ENCODE measurements at places on chromosomes 13 and 19.

DNA sequence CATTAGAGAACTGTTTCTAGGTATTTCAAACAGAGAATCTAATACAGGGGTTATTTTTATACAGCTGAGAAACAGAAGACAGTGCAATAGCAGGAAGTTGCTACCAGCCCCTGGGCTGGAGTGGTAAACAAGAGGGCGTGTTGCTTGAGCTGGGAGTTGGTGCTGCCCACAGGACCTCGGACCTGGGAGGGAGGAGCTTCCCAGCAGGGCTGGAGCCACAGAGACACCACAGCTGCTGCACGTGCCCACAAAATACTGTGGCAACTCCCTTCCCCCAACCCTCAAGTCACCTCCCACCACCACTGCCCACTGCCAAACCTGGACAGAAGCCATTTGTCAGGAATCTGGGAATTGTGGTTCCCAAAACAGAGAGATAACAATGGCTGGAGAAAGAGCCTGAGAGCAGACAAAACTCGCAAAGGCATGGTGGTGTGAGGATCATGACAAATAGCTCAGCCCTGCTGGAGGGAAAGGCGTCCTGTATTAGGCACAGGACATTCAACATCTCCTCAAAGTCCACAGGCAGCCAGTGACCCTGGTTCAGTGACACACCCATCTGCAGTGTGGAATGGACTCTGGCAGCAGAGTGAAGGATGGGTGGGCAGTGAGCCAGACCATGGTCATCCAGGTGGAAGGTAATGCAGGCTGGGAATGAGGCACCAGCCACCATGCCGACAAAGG lies 57.2 kb downstream of the SPATA13 start:
- peak; percentile 22 for DNase-seq

- DNase-seq = no peak
Measured at GRCh38 chr19:8530061-8530679, 16.2 kb upstream of the ZNF414 start.

DNA sequence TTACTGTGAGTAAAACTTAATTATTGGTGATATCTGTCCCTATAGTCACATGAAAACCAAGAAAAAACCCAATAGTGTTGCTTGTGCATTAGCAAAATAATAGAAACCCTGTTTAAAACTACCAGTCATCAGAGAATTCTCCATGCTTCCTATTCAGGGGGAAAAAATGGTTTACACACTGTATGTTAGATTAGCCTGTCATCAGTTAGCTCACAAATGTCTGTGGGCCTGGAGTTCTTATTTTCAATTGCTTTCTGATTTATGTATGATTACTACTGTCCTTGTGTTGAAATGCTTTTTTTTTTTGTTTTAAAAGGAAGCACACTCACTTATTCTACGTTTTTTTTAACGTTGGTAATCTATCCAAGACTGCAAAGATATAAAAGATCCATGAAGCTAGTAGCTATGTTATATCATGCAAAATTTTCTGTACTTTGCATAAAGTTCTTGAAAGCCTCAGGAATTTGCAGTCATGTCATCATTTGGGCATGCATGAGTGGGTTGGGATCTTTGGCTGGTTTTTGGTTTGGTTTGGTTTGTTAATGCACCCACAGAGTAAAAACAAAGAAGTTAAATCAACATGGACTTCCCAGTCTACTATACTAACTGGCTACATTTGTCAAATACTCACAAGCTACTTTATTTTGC lies 25.9 kb downstream of the RXFP2 start:
- no peak for DNase-seq

GRCh38 chr19:14473073-14473977 lies 1.8 kb downstream of the PTGER1 start:
- DNase-seq = peak; percentile 49

DNA sequence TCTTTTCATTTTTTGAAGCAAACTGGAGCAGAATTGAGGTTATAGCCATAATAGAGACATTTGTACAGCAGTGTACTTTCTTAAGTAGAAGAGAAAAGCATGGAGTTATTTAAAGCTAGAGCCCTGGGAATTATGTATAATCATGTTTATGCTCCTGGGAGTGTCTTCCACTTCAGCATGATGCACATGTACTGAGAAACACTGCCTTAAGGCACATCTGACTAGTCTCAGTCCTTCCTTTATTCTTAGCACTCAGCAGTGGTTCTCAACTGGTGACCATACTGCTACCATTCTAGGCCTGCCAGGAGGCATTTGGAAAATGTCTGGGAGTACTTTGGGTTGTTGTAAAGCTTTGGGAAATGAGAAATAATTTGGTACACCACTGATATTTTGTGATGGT lies 45.8 kb downstream of the VWA8 start:
- no peak for DNase-seq

DNA sequence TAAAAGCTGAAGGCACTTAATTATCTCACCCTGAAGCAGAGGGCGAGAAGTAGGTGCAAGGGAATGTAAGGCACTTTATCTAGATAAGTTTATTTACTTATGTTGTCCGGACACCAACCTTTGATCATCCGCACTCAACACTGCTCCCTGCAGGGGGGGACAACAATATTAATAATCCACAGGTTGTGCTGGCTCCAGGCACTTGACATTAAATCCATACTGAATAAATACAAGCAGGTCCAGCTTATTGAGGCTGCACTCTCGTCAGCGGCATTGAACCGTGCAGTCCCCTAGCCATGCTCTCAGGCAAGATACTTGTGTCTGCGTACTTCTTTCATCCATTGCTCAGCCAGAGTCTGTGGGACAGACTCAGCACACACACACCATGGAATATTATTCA lies 374.5 kb upstream of the NBEA start:
- DNase-seq = no peak

DNA sequence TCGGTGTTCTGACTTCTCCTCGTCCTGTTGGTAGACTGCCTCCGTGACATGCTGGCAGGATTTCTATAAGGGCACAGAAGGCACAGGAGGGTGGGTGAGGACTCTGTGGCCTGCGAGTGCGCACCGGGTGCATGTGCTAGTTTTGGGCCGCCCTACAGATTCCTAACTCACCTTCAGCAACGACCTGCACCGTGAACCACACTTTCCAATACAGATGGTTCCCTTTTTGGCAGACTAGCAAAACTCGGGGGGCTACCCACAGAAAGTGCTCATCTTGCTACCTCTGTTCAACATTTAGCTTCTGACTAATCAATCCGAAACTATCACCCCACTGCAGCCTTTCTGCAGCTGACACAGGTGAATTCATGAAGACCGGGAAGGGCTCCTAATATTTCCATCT lies 14.1 kb upstream of the AMER2 start:
- DNase-seq = no peak

GRCh38 chr19:3580156-3580934 lies 4.9 kb upstream of the GIPC3 start:
- DNase-seq = no peak

DNA sequence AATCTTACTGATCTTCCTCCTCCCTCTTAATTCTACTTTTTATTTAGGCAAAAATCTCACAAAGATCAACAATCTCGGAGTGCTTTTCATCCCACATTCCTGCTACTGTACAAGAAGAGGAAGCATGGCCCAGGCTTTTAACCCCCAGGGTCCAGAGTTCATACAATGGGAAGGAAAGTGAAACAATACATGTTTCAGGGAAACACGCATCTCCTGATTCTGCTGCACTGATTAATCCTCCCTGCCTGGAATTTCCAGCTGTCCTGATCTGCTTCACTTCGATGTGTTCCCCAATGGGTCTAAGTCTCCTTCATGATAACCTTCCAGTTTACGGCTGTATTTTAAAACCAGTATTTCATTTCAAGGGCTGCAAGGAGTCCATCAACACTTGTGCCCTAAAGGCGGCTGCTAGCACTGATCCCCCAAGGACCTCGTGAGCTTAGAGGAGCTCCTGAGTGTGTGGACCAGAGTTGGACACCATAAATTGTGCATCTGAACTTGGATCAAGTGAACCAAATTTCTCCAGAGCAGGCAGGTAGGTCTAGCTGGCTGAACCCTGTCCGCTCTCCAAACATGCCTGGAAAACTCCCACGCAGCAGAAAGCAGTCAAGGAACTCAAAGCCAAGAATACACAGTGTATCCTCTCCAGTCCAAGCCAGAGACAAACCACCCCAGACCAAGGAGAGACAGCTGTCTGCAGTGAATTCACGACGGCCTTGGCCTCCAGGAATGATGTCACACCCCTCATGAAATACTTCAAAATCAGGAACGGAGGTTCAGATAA lies 44.3 kb downstream of the COL4A1 start:
- no peak for DNase-seq

DNA sequence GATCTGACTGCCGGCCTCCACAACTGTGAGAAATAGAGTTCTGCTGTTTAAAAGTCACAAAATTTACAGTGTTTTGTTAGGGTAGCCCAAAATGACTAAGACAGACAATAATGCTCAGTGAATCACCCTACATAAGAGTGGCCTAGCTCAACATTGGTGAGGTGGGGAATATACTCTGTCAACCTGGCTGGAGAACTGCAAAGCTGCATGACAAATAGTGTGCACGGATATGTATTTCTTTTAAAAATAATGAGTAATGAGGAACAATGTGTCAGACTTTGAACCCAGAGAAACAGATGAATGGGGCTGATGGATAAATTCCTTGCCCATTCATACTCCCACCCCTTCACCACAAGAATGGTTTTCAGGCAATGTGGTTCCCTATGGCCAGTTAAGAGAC lies 372.4 kb downstream of the SUCLA2 start:
- DNase-seq = no peak

GRCh38 chr19:45542234-45542668 lies 35.0 kb downstream of the VASP start:
- no peak for DNase-seq

GRCh38 chr13:71876648-71877255 lies 9.7 kb upstream of the DACH1 start:
- DNase-seq = no peak

Data from retina (tissue), 1 donor.